ENCODE measurements at places on chromosomes 4 and X.

GRCh38 chrX:20472148-20472547 is 205.4 kb upstream of the RPS6KA3 start:
- DNase-seq, result no peak

GRCh38 chrX:114584983-114585842 is 1.3 kb downstream of the HTR2C start:
- DNase-seq, result no peak

DNA sequence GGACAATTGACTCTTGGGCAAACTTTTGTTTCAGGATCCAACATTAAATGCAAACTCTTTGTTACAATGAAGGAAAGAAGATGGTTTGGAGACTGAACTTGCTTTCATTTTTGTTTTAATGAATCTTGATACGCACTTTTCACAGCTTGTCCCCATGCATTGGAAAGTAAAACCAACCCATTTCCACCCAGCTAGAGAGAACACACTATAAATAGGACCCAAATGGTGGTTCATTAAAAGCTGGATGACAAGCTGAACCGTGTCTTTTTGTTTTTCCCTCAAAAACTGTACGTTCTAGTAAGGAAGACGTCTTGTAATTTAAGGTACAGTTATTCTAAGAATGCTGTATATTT is 95.3 kb upstream of the EGFL6 start:
- no peak for DNase-seq

- no peak for DNase-seq
Measured at GRCh38 chr4:72591547-72592454, 22.8 kb upstream of the ADAMTS3 start.

DNA sequence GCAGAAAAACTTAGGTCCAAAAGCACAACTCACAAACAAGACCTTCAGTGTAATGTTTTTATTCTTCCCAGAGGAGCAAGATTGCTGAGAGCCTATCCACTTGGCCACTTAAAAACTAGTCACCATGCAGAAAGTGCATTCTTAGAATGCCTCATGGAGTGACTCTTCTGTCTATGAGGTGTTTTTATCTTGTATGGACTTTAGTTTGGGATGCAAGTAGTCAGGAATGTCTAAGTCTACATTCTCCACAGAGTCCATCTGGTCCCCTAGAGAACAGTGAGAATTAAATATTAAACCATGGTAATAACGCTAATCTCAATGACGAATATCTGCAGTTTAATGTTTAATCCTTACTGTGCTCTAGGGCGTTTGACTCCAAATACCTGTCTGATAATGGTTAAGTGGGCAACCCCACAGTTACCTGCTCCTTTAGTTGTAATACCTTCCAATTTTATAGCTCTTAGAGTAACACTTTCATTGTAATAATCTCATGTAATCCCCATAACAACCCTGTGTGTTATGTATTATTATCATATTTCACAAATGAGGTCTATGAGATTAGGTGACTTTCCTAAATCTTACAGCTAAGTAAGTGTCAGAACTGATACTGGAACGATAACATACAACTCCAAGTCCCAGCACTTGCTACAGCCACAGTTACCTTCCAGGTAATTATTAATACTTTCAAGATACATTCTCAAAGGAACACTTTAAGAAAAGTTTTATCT is 235.6 kb upstream of the JADE1 start:
- peak; percentile 85 for DNase-seq

DNA sequence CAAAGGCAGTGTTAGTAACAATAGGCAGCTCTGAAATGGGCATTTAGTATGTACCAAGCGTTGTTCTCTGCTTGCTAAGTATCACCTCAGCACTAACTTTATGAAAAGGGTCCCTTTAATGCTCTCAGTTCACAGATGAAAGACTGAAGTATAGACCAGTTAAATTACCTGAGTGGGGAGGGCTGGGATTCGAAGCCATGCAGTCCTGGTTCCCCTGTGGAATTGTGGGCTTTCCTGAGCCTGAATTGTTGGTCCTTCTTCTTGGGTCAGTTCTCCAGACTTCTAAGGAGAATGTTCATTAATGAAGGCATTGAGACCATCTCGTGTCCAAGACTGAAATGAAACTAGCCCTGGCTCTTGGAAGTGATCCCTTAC is 7.7 kb upstream of the PRDM8 start:
- no peak for DNase-seq

DNA sequence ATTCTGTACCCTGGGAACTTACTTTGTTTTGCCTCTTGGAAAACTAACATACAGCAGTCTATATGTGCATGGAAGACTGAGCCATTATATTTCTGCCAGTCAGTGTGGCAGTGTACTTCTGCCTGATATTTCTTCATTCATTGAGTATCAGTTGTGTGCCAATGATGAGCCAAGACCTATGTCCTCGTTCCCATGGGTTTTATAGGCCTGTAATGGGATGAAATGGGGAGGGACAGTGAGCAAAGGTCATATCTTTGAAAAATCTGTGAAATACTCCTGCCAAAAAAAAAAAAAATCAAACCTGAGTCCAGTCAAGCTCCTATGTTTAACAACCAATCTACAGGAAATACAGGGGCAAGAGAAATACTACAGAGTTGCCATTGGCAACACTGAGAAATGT is 9.1 kb downstream of the NSD2 start:
- DNase-seq, result no peak

DNA sequence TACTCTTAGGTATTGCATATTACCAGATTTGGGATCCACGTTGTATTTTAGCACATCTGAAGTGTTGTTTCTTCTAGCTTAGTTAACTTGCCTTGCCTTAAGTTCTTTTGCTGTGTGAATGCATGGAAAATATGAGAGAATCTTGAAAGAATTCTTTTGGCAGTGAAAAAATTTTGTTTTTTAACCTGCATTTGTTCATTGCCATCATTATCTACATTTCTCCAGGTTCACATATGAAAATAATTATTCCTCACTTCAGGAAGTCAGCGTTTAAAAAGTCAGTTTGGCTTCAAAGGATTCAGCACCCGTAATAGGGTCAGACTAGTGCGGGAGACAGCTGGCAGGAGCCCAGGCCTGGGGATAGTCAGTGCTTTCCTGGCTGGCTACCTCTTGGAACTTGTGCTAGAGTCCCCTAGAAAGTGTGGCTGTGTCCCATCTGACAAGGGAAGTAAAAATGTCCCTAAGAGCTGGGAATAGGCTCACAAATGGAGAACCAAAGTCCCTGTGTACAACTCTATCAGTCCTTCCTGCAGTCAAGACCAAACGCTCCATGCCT is 251.9 kb upstream of the KLF3 start:
- no peak for DNase-seq
